ENCODE measurements at places on chromosomes 7 and 10. TPM values are rescaled to one million over a fixed set of nuclear protein-coding genes. Genes with fewer than 3 reads are reported as not detected.

Gene FXYD4
- 392 TPM for polyA plus RNA-seq

Gene MYO1G
- 0.60 TPM for polyA plus RNA-seq

Gene PSMC2
- 115 TPM for polyA plus RNA-seq

Gene PDK4
- polyA plus RNA-seq: 106 TPM

Gene ZP3
- 2.8 TPM for polyA plus RNA-seq

Gene FAM25G
- polyA plus RNA-seq: not detected

Gene MKI67
- 0.04 TPM for polyA plus RNA-seq

Gene AGR3
- polyA plus RNA-seq: 1.7 TPM

Gene FAM25C
- polyA plus RNA-seq: not detected

GRCh38 chr10:70477661-70478162 is 855 bp upstream of the PALD1 start:
- DNase-seq: no peak

- no peak for DNase-seq
Measured at GRCh38 chr10:53361936-53362335, 589.4 kb upstream of the MBL2 start.

GRCh38 chr10:82866424-82867020 is 991.5 kb downstream of the NRG3 start:
- DNase-seq: no peak

DNA sequence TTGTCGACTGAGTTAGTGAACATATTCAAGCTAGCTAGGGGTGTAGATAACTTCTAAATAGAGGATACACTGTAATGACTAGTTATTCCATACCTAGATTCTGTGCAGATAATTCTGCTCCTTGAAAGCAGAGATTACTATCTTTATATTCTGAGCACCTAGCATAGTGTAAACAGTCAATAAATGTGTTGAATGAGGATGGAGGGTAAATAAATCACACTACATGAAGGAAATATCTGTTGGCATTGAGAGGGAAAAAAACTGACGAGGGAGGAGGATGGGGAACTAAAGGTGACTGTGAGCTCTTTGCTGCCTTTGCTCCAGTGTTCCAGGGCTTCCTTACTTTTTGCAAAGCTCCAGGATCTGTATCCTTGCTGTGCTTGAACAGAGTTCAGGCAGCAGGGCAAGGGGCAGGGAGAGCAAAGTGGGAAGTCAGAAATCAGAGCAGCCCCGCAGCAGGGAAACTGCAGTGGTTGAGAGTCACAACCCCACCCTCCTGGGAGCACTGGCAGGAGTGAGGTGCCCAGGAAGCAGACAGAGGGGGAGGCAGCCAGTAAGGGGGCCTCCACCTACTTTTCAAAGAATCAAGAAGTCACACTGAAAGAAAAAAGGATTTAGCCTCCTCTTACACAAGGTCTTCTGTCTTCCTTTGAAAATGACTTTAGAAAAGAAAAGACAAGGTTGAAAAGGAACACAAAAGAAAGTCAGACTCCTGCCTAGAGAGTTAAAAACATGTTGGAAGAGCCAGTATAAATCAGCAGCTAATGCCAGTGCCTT is 71.8 kb upstream of the LRRN3 start:
- DNase-seq: no peak

DNA sequence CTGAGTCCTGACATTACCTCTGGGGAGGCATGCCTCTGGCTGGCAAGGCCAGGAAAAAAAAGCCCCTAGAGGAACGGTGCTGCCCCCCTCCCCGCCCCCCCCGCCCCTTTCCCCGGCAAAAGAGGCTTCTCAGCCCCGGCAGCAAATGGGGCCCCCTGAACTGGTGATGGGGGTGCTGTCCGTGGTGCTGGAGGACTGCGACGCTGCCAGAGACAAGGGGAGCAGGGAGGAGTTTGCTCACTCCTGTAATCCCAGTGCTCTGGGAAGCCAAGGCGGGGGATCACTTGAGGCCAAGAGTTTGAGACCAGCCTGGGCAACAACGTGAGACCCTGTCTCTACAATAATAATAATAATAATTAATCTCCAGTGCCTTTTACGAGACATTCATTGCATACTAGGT is 23.7 kb downstream of the SRRM3 start:
- no peak for DNase-seq

- no peak for DNase-seq
Measured at GRCh38 chr7:133517766-133518165, 264.9 kb downstream of the EXOC4 start.

DNA sequence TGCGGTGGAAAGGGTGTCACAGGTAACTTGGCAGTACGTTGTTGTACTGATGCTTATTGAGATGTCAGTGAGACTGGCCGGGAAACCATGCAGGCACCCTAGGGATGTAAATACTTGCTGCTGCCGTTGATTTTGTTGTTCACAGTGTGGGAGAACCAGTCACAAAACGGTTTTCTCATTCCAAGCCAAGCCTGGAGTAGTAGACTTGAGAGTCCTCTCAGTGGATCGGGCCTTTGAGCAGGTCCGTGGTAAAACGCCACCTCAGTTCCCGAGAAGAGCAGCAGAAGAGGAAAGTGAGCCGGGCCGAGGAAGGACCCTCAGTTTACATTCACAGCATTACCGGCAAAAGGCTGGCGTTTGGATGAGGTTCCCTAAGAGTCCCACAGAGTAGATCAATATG is 1.1 kb downstream of the JAKMIP3 start:
- no peak for DNase-seq

- no peak for DNase-seq
Measured at GRCh38 chr7:74376256-74377036, 77.3 kb upstream of the GTF2IRD1 start.

GRCh38 chr7:130356121-130356875 is 11.7 kb downstream of the CPA5 start:
- peak; percentile 98 for DNase-seq

GRCh38 chr10:74262856-74263255 is 111.8 kb downstream of the ADK start:
- no peak for DNase-seq

- no peak for DNase-seq
Measured at GRCh38 chr7:76356115-76356514, 2.7 kb downstream of the YWHAG start.

DNA sequence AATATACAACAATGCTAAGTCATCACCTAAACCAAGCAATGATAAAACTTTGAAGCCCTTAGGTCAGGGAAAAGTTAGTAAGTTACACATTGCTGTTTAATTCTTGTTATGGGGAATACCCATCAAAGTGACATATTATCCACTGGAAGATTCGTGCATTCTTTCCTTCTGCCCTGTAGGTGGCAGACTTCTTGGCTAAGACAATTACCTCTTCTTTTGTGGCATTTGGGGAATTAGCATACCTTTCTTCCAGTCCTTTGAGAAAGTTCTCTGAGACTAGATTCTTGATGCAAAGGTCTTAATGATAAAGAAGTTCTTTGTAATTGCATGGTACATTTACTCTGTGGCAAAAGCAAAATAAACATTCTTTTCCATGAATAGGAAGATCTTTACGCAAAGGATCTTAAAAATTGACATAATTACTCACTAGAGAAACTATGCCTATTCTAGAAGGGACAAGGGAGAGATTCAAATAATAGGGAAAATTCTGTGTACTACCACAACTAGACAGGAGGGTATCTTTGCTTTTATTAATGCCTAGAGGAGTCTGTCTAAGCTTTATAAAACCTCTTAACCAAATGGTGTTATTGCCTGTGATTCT is 395.9 kb downstream of the GRM8 start:
- no peak for DNase-seq

DNA sequence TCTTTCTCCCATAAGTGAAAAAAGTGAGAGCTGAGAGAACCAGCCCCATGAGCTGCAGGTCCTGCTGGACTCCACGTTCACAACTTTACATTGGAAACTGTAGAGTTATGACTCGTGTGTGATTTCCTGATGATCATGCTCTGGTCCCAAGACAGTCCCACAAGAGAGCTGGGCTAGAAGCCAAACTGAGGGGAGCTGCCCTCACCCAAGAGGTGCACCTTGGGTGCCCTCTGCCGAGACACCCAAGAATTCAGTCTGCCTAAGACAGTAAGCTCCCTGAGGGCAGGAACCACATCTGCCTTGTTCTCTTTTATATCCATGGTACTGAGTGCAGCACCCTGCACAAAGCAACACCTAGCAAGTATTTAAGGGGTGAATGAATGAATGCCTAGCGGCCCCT is 112.8 kb upstream of the SFMBT2 start:
- no peak for DNase-seq

DNA sequence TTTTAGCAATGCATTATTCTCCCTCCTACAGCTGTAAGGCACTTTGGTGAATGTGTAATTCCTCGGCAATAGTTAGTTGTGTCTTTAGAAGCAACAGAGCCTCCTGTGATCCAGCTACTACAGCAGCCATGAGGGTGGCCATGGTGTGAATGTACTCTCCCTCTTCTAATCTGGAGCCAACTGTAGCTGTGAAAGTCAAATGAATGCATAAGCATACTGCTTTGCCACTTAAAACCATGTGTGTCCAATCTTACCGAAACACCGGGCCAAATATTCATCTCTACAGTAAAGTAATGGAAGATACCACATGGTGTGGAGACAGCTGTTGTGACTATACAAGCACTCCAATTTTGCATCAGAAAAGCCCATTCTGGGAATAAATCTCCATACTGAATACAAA is 195.0 kb downstream of the DNAJC1 start:
- no peak for DNase-seq

GRCh38 chr10:63684257-63684936 is 163.2 kb downstream of the REEP3 start:
- no peak for DNase-seq

DNA sequence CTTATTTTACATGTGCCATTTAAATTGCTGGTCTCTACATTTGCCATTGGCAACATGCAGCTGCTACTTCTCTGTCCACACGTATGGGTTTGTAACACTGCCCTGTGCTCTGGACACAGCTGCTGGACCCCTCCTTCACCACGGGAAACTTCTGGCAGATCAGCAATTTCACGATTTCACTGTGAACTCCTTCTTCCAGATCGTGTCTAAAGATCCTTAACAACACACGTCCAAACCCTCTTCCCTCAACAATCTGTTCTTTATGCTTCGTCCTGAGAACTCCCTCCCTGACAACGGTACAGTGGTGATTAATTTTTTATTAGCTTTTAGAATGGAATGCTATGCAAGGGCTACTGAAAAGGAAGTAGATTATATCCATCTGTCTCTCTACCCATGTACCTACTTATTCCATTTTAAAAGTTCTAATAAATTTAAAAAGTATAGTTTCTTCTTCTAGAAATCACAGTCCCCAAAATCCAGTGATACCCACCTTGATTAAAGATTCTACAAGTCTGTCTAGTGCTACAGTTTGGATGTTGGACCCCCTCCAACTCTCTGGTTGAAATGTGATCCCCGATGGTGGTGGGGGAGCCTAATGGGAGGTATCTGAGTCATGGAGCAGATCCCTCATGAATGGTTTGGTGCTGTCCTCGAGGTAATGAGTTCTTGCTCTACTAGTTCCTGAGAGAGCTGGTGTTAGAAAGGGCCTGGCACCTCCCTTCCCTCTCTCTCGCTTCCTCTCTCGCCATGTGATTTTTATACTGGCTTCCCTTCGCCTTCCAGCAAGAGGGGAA is 81.0 kb downstream of the KIAA1549 start:
- no peak for DNase-seq

Measured in kidney (tissue), 22 donors.